ENCODE measurements at places on chromosomes 11 and 22.

DNA sequence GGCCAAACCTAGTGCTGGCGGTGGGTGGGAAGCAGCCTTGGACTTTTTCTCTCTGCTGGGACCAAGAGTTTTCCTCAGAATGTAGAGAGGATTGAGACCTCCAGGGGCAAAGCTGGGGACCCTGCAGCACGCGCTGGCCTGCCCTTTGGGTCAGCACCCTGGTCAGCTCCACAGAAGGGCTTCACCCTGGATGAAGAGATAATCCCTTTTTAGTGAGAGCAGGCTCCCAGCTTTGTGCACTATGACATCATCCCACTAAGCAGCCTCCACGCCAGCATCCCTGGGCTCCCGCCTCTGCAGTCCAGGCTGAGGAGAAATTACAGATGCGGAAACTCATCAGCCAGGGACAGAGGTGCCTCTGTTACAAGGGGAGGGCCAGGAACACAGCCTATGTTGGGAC, 23.5 kb downstream of the DRICH1 start:
- DNase-seq = no peak

- no peak for DNase-seq
Measured at GRCh38 chr22:50348058-50348457, 4.9 kb downstream of the PPP6R2 start.

DNA sequence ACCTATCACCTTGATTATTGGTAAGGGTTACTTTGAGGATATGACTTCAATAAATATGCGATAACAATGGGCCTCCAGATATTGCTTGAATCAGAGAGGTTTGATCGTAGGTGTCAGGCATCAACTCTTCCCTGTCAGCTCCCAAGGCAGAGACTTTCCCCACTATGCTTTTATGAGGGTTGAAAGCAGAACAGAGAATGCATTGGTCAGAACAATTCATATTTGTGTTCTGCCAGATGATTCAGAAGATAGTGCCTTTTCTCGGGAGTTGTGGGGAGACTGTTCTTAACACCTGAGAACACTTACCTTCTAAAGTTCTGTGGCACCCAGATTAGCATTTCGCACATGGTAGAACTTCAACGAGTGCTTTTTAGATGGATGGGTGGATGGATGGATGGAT, 386.3 kb upstream of the CADM1 start:
- no peak for DNase-seq

GRCh38 chr22:26322179-26322905, 106.7 kb upstream of the ASPHD2 start:
- no peak for DNase-seq

DNA sequence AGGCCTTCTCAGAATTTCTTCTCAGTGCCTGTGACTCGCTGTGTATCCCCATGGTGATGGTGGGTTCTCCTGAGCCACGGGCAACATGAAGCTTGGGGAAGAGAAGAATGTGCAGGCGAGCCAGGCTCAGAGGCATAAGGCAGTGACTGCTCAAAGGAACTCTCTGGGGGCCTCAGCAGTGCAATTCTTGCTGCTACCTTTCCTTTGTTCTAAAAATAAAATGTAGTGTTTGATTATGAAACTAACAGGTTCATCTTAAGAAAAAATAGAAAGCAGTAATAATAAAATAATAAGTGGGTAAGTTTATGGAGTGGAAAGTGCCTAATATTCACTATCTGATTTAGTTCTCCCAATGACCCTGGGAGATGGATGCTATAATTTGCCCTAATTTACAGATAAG, 46.7 kb downstream of the MEI1 start:
- DNase-seq = no peak

GRCh38 chr11:11789735-11790369, 51.9 kb upstream of the USP47 start:
- no peak for DNase-seq

DNA sequence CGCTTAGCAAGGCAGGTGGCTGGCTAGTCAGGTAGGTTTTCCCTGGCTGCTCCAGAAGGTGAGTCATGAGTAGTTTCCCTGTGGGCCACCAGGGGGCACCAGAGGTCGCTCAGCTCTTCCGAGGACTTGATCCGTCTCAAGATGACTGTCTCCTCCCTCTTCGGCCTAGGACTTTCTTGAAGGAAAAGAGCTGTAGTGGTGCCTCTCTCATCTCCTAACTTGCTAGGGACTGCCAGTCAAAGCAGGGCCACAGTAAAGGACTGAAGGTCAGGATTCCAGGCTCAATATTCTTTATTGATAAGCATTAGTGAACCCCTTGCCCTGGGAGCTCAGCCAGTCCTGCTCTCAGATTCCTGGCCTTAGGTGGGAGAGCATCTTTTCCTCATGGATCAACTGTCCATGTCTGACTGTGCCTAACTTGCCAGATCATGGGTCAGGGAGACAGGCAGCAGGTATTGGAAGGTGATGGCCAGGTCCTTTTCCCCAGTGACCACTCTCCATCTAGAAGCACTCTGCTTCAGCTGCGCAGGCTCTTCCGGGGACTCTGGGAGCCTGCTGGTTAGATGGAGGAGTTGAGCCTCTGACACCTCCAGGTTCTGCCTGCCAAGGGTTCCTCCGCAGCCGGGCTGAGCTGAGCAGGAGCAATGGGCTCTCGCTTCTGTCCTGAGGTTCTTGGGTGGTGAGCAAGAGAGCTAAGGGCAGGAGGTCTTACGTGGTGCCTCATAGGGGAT, 1.9 kb downstream of the POLD4 start:
- peak; percentile 40 for DNase-seq

- DNase-seq = peak; percentile 44
Measured at GRCh38 chr11:10302359-10302743, 2.5 kb upstream of the ADM start.

- no peak for DNase-seq
Measured at GRCh38 chr22:50174382-50175190, 4.1 kb downstream of the PANX2 start.

- DNase-seq = no peak
Measured at GRCh38 chr22:45884201-45885062, 92.5 kb downstream of the WNT7B start.

- no peak for DNase-seq
Measured at GRCh38 chr11:3201677-3202181, 16.9 kb downstream of the MRGPRG start.

- no peak for DNase-seq
Measured at GRCh38 chr22:39462443-39463221, 5.8 kb downstream of the MGAT3 start.

- DNase-seq = peak; percentile 30
Measured at GRCh38 chr11:45098929-45099328, 47.5 kb upstream of the PRDM11 start.

GRCh38 chr22:27517361-27518155, 284.0 kb downstream of the MN1 start:
- DNase-seq = no peak

- DNase-seq = no peak
Measured at GRCh38 chr22:25930083-25930482, 188.1 kb downstream of the MYO18B start.

GRCh38 chr11:1705126-1706052, 8.4 kb downstream of the KRTAP5-6 start:
- DNase-seq = no peak

- DNase-seq = no peak
Measured at GRCh38 chr11:36375353-36376008, 79.4 kb downstream of the PRR5L start.

DNA sequence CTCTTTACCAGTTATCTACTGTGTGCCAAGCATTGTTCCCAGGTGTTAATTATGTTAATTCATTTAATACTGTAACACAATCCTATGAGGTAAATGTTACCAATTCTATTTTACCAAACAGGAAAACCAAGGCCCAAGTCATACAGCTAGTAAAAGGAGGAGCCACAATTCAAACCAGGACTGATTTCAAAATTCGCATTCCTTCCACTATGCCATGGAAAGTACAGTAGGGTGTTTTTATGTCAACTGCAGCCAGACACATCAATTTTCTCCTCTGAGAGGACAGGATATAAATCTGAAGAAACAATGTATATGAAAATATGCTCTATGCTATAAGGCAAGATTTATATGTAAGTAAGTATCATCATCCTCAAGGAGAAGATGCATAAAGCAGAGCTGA, 104.3 kb downstream of the RPL27A start:
- no peak for DNase-seq

DNA sequence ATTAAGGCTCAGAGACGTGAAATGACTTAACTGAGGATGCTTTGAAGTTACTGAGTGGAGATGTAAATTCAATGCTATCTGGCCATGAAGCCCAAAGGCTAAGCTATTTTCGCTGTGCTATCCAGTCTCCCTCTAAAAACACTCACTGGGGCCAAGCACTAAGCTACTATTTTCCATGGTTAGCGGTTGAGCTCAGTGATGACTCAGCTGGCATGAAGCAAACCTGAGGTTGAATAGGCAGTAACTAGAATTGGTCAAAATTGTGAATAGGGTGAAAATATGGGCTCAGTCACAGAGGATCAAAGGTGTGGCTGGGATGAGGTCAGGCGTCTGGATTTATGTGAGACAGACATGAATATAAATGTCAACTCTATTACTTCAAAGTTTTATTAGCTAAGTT, 564.2 kb upstream of the KIRREL3 start:
- no peak for DNase-seq

DNA sequence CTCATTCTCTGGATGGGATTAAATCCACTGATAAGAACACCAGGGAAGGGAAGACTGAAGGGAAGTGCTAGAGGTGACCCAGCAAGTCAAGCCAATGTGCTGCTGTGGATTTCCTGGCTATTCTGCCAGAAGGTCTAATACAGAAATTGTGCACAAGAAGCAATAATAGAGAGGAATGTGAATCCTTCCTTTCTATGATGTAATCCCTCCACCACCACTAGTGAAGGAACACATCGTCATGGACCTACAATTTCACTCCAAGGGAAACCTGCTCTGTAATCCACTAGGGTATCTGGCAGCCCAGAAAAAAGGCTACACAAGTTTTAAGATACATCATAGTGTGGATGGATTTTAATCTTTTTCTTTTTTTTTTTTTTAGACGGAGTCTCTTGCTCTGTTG, 17.4 kb downstream of the LARGE2 start:
- DNase-seq = no peak

- DNase-seq = no peak
Measured at GRCh38 chr11:83571302-83571701, 285.1 kb upstream of the CCDC90B start.

DNA sequence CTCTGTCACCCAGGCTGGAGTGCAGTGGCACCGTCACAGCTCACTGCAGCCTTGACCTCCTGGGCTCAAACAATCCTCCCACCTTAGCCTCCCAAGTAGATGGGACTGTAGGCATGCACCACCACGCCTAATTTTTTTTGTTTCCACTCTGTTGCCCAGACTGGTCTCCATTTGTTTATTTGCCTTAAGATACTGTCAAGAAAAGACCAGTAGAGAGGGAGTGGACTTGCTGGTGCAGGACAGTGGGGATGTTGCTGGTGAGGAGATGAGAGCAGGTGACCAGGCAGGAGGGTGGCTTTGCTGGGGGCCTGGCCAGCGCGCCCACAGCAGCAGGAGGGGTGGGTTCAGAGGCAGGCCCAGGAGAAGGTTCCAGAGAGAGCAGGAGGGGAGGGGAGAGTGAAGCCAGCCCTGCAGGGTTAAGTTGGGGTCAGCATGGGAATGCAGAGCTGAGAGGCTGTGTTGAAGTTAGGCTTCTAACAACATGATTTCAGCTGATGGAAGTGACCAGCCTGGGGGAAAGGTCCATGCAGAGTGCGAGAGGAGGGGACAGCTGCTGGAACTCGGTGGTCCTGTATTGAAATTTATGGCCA, 35.8 kb downstream of the NADSYN1 start:
- DNase-seq = no peak

GRCh38 chr11:103923451-103923931, 112.9 kb upstream of the DDI1 start:
- DNase-seq = no peak

DNA sequence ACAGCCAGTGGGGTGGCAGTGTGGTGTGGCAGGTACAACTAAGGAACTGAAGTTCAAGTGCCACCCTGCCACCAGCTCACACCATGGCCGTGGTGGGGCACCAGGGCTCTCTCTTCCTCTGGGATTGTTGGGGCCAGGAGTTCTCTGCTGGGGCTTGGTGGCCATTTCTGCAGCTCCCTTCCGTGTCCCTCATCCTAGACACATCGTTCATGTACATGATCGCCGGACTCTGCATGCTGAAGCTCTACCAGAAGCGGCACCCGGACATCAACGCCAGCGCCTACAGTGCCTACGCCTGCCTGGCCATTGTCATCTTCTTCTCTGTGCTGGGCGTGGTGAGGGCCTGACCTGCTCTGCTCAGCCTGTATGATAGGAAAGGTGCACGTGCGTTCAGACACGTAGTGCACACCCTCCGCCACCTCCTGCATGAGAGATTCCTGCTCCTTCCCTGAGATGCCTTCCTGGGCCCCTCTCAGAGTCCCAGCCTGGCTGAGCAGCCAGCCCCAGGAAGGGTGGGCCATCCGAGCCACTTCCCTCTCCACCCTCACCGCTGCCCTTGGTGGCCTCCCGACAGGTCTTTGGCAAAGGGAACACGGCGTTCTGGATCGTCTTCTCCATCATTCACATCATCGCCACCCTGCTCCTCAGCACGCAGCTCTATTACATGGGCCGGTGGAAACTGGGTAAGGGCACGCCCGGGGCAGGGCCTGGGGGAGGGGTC, 7.3 kb upstream of the TAGLN start:
- DNase-seq = no peak

DNA sequence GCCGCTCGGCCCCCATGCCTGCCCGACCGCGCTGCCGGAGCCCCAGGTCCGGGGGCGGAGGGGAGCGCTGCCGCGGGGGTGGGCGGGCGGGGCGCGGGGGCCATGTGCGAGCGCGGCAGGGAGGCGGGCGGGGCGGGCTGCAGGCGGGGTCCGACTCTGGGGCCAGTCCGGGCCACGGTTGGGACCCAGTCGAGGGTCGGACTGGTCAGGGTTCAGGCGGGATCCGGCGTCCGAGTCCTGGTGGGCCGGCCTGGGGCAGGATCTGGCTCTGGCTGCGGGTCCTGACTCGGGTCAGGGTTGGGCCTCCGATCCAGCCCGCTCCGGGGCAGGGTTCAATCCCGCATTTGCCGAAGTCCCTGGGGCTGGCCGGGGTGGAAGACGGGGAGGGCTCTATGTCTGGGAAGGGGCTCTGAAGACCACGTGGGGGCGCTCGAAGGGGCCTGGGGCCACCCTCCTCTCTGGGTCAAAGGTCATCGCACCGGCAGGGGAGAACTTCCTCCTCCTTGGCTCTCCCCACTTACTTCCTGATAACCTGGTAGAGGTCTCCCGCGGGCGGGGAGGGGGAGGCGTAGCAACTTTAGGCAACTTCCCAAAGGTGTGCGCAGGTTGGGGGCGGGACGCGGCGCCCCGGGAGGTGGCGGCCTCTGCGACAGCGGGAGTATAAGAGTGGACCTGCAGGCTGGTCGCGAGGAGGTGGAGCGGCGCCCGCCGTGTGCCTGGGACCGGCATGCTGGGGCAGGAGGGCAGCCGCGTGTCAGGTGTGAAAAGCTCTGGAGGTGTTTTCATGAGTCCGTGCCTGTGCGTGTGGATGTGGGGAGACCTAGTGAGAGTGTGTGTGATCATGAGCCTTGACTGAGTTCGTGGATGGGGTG, 603 bp downstream of the ESRRA start:
- DNase-seq = peak; percentile 31

- no peak for DNase-seq
Measured at GRCh38 chr11:7314811-7315604, 63.3 kb downstream of the SYT9 start.

Data from DMS79 (cell line).